PC-9 (cell line): ENCODE measurements at places on chromosomes 13 and 19.

DNA sequence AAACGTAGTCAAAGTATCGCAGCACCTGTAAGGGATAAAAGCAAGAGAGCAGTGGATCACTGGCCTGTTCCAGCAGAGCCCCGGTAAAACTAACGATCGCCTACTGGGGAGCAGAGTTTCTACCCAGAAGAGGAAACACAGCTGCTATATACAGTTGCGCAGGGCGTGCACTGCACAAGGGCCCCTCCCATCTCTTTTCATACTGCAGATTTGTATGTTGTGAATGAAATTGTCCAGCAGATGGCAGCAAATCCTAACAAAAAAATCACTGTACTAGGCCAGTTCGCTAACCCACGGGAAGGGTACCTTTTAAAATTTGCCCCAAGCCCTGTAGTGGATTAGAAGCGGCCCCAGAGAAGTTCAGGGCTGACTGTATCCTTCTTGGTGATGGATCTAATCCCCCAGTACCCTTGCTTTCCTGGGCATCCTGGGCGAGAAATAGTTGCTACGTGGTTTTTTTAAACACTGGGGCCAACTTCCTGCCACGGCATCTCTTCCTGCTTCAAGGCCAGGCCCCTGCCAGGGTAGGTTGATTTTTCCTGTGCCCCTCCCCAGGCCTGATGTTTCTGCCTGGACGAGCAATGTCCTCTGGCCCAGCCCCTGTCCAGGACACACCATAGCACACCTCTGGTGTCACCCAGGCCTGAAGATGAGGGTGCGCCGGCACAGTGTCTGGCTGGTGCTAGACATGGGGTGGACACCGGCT lies 127.0 kb downstream of the IER2 start:
- peak; percentile 58 for DNase-seq

- no peak for DNase-seq
Observed at GRCh38 chr13:32426191-32426989, 1.5 kb downstream of the N4BP2L1 start.

DNA sequence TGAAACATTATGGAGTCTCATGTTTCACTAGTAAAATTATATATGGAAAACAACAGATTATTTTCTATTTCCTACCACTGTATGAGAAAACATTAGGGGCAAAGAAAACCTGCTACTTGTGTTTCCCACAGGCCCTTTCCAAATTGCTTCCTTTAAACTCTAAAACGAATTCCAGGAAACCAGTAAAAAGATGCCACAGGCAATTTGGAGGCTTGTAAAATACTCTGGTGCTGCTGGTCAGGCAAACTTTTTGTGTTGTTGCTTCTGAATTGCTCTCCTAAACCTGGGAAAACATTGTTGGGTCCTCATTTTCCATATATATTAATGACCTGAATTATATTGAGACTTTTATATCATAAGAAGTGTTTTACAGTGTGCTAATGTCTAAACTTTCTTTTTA lies 141.5 kb downstream of the TDRD3 start:
- DNase-seq = no peak

GRCh38 chr19:4640247-4641000 lies 1.1 kb downstream of the TNFAIP8L1 start:
- no peak for DNase-seq

GRCh38 chr19:9839415-9839814 lies 4.3 kb downstream of the PIN1 start:
- no peak for DNase-seq

- DNase-seq = peak; percentile 82
Observed at GRCh38 chr19:13794398-13794756, 866 bp upstream of the ZSWIM4 start.

GRCh38 chr13:61960981-61961380 lies 545.3 kb upstream of the PCDH20 start:
- no peak for DNase-seq

GRCh38 chr19:47742634-47743033 lies 2.7 kb upstream of the NOP53 start:
- DNase-seq = no peak

DNA sequence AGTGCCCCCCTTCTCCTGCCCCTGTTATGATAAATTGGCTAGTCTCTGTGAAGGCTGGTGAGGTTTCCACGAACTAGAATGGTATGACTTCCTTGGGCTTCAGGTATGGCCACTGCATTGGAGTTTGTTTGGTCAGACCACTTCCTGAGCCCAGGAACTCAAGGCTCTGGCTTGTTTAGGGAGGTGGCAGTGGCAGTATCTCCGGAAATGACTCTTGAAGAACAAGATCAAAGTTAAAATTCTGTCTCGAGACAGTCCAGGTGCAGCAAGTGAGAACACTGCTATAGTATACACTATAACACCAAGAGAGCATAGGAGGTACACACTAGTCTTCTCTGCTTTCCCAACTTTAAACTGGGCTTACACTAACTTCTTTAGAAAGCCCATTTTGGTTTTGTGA lies 309.1 kb downstream of the KLF12 start:
- no peak for DNase-seq

GRCh38 chr19:49877879-49878743 lies 609 bp downstream of the TBC1D17 start:
- peak; percentile 98 for DNase-seq

DNA sequence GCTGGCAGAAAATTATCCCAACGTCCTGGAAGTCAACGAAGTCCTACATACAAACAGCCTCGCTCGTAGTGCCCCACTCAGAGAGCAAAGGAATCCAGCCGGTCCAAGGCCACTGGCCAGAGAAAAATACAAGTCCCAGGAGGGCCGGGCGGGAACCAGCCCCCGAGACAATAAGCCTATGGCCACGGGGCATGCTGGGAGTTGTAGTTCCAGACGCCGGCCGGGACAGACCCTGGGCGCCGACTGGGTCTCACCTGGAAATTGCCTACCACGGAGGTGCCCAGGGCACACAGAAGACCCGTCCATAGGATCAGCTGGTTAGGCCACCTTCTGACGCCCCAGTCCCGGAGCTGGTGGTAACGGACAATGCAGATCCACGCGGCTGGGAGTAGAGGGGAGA lies 5.4 kb downstream of the TMEM150B start:
- DNase-seq = no peak

- no peak for DNase-seq
Observed at GRCh38 chr19:19059018-19059836, 4.6 kb upstream of the SLC25A42 start.

GRCh38 chr19:46241626-46242025 lies 12.1 kb downstream of the IGFL1 start:
- no peak for DNase-seq

DNA sequence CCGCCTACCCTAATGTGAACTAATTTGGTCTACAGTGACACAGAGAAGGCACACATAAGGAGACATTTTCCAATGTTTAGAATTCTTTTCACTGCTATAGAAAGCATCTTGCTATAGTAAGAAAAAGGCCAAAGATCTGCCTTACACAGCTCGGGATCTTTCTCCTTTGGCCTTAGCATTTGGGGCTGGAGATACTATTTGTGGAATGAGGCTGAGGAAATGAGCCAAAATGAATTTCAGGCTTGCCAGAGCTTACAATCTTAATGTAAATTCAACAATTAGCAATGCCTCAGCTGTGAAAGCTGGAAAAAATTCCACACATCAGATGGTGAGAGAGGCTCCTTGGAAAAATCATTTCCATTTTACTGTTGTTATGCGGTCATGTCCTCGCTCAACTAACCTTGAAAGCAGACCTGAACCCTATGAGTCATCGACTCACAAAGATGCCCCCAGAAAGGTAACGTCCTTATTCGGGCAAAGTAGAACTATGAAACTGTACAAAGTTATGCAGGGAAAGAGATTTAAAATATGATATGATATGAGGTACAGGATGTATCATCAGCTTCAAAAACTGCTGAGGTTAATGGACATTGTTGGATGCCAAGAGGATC lies 324.5 kb upstream of the NBEA start:
- no peak for DNase-seq

GRCh38 chr19:45881909-45882528 lies 3.9 kb downstream of the IRF2BP1 start:
- no peak for DNase-seq

DNA sequence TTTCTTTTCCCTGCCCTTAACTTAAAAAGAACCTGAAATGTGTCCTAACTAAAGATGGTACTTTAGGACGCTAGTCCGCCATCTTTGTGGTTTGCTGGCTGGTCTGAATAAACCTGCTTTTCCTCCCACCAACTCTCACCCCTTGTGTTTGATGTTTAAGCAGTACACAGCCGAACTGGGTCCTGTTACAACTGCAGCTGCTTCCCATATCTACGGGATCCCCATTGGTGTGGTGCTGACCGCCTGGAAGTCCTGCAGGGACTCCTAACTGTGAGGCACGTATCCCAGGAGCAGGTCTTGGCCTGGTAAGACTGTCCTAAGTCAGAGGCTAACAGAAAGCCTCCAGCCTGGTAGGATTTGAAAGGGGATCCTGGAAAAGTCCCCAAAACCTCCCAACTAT lies 40.9 kb upstream of the VSTM2B start:
- no peak for DNase-seq

DNA sequence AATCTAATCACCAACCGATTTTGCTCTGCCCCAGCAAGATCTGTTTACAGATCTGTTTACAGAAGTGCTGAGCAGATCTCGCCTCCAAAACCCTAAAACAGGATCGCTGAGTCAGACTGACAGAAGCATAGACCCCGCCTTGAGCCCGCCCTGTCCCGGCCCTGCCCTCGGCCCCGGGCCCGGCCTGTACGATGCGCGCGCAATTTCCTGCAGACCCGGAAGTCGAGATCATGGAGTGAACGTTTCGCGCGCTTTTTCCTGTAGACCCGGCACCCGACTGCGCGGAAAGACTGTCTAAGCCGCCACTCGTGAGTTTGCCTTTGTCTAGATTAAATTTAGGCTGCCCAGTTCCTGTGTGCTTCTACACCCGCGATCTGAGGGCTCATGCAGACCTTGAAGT lies at the start of gene ZNF534:
Gene ZNF534, plus strand, starts transcription at position 212 of the 400 bp plus-strand sequence. CDS start 2,327 bp downstream, outside the sequence.
- DNase-seq = no peak

DNA sequence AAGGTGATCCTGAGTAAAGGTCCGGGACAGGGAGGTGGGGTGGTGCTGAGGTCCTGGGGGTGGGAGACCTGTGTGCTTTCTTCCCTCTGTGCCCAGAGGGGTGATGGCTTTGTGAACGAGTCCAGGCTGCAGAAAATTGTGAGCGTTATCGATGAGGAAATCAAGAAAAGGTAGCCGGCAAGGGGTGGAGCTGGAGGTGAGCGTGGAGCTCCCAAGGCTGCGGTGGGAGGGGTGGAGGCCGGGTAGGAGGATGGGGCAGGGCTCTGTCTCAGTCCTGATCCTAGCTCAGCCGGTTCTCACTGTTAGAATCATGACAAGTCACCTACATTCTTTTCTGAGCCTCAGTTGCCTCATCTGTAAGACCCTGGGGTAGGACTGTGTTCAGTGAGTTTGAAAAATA lies 4.0 kb downstream of the SELENOV start:
- DNase-seq = peak; percentile 38

GRCh38 chr13:77800219-77800618 lies 102.7 kb downstream of the SLAIN1 start:
- no peak for DNase-seq

GRCh38 chr13:50927701-50928100 lies 18.1 kb downstream of the RNASEH2B start:
- no peak for DNase-seq

DNA sequence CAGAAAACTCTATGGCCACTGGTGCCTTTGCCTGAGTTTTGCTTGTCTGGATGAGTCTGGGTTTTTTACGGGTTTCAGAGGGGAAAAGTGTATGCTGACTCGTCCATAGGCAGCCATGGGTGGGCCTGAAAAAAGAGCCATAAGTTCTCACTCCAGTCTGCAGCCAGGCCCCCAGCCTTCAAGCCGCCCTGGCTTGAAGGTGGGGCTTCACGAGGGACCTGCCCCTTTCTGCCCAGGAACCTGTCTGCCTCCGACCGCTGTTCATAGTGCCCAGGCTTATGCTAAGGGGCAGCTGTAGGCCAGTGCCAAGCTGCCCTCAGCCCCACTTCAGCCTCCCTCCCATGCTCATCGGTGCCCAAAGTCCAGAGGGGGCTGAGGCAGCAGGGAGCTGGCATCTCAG lies 385.2 kb downstream of the PCDH9 start:
- DNase-seq = no peak

- DNase-seq = no peak
Observed at GRCh38 chr19:31096062-31096830, 253.0 kb downstream of the TSHZ3 start.

DNA sequence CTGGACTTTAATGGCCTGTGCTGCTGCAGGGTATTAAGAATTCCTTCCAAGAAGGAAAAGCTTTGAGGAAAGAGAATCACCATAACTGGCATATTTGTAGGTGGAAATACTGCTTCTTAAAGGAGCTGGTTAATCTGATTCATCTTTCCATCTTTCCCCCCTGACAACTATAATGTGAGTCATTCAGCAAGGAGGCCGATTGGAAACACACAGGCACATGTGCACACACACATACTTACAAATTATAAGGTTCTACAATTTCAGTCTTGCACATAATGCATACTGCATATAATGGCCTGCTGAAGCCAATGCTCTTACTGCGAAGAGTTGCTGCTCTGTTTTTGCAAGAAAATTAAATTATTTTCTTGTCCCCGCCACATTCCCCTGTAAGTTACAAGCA lies 78.8 kb upstream of the TPP2 start:
- DNase-seq = no peak

GRCh38 chr13:97986835-97987234 lies 33.4 kb downstream of the IPO5 start:
- DNase-seq = no peak

- no peak for DNase-seq
Observed at GRCh38 chr19:39212375-39212742, 8.3 kb upstream of the SYCN start.

DNA sequence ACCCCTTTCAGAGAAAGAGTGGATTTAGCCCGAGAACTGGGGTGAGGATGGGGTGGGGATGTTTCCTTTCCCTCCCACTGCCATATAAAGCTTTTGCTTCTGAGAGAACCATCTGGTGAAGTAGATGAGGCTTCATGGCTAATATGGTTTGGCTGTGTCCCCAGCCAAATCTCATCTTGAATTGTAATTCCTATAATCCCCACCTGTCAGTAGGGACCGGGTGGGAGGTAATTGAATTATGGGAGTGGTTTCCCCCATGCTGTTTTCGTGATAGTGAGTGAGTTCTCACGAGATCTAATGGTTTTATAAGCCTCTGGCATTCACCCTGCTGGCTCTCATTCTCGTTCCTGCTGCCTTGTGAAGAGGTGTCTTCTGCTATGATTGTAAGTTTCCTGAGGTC lies 270.9 kb downstream of the LMO7 start:
- no peak for DNase-seq

DNA sequence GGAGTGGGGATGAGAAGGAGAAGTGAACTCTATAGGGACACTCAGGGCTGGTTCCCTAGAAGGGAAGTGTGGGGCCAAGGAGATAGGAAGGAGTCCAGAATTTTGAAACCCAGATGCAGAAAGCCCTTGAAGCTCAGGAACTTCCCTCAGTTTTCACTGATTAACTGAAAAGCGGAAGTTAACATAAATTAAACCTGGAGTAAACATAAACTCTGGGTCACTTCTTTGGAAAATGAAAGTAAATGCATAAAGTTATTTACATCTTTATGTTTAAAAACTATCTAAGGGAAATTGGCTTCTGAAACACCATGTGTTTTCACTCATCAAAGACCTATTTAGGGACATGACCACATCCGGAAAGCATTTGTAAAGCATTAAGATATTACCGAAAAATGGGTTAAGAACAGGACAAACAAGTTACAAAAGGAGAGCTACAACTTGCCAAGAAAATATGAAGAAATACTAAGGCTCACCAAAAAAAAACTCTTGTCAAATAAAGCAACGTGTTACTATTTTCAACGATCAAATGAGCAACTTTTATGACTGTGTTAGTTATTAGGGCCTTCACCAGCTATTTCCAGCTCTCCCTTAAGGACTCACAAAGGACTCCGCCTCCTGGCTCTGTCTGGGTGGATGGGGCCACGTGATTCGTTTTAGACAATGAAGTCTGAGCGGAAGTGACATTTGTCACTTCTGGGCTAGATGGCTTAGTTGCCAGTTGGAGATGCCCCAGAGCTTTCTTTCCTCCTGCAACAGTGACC lies 439.1 kb upstream of the ZNF507 start:
- no peak for DNase-seq
